ENCODE measurements at places on chromosomes 16 and 17.

DNA sequence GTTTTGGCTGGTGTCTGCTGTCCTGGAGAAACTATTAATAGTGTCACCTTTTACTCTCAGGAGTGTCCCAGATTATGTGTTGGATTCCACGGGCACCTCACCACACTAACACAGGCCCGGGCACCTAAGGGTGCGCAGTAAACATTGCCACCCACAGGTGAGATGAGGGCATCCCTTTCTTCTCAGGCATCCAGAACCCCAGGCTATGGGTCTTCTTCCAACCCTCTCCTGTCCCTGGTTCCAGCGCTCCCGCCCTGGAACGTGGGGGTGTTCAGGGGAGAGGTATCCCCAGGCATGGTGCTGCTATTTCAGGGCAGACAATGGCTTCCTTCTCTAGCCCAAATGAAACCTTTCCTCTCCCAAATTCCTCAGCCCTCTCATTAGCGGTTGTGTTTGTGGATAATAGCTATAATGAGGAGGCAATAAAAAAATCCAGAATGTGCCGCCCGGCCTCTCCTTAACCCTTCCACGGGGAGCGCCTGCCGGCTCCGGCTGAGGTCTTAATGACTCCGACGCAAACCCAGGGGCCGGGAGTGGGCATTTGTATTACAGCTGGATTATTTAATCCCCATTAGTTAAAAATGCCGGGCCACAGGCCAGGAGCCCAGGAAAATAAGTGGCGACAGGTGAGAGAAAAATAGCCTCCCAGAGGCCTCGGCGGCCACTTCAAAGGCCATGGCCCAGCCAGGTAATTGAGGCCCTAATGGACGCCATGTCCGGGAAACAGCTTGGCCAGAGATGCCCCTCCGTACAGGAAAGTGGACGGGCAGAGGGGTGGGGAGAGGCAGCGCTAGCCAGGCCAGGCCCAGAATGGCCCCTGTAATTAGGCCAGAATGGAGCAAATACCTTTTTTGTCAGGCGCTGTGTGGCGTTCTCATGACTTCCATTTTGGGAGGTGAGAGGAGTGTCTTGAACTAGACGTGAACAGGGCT lies 102.8 kb downstream of the IRX5 start:
- no peak for DNase-seq

GRCh38 chr16:57413301-57413730 lies 8.7 kb downstream of the CCL17 start:
- DNase-seq: no peak

- no peak for DNase-seq
Measured at GRCh38 chr16:85383836-85384832, 229.0 kb upstream of the GSE1 start.

DNA sequence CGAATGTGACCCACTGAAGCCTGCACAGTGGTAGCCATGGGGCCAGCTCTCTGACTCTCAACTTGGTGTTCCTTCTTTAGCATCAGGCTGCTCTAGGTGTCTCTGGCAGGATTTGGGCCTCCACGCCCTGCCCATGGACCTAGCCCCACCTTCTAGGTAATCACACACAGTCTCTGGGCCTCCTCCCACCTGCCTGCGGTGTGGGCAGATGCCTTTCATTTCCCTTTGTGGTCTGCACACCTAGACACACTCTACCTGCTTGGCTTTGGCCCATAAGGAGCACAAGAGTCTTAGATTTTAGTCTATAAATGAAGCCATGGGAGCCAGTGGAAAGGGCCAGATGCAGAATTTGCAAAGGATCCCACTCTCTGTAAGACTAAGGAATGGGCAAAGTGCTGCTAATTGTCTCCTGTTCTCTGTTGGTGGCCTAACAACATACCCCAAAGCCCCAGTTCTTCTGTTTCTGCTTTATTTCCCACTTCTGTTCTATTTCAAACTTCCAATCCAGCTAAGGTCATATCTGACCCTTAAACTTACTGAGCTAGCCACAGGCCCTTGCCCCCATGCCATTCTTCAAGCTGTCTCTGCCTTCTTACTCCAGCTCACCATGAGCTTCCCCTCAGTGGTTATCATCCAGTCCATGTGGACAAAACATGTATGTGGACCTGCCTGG lies 7.2 kb upstream of the MFSD6L start:
- DNase-seq: no peak

GRCh38 chr16:31081428-31082351 lies 7.1 kb downstream of the PRSS53 start:
- DNase-seq: no peak

DNA sequence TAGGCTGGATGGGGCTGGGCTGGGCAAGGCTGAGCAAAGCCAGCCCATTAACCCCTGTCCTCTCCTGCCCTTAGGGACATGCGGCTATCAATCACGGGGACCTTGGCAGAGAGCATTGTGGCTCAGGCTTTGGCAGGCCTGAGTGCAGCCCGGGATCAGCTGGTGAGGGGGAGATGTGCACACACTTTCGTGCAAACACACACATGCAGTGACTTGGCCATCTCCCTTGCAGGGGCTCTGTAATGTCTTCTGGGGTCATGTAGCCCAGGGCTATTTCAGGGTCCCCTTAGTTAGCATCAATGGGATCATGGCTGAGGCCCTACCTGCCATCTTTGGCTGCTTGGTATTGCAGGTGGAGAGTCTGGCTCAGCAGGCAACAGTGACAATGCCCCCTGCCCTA lies 6.9 kb downstream of the CARMIL2 start:
- no peak for DNase-seq

DNA sequence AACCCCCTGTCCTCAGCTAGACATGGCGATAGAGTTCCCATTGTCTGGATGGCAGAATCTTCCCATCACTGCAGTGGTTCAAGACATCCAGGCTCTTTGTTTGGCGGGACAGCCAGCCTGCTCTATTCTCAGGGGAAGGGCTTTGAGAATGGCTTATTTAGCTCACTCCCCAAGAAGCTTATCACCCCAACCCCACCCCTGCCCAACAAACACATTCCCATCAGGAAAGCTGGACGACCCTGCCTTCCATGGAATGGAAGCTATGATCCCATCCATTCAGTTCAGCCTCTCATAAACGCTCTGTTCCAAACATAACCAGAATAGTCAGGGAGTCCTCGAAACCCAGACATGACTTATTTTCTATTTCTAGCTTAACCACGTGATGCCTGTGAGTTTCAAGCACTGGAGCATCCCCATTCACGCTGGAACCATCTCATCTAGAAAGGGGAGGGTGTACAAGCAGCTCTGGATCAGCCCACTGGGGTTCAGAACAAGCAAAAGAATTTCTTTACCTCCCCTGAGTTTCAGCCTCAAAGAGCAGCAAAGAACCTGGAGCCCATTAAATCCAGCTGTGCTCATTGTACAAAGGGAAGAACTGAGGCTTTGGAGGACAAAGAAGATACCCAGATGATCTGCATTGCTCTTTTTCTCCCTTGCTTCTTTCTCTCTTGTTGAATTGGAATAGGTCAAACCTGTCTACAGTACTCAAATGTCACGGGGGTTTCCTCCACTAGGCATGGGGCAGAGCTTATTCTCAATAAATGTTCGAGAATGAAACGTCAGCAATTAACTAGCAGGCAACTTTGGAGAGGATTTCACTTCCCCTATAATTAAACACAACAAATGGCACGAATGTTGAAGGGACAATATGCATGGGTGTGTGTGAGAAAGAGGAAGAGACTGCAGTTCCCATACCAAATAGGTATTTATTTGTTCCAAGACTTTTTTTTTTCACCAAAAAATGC lies 93.1 kb downstream of the XYLT1 start:
- no peak for DNase-seq

DNA sequence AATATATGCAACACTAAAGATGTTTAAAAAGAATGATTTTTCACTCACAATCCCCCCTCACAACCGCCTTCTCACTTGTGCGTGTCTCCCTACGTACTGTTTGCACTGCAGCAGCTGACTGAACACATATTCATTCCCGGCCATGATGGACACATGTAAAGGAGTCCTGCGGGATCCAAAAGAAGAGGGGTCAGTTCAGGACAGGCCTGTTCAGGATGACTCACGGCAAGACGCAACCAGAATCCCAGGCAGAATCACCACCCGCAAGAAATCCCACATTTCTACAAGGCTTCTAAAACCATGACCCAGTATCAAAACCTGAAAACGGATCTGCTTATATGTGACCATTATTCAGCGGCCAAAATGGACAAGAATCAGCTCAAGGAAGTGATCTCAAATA lies 52.3 kb downstream of the CYB5D2 start:
- no peak for DNase-seq

DNA sequence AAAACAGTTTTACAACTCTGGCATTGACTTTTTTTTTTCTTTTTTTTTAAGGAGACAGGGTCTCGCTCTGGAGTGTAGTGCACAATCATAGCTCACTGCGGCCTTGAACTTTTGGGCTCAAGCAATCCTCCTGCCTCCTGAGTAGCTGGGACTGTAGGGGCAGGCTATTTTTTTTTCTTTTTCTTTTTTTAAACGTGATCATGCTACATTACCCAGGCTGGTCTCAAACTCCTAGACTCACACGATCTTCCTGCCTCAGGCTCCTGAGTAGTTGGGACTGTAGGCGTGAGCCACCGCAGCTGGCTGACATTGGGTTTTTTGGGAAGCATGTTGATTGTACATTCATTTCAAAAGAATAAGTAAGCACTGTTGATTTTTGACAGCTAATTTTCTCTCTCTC lies 32.1 kb downstream of the TNRC6A start:
- no peak for DNase-seq

- no peak for DNase-seq
Measured at GRCh38 chr17:27180322-27180721, 113.6 kb upstream of the WSB1 start.

GRCh38 chr16:49924078-49924477 lies 68.2 kb upstream of the ZNF423 start:
- DNase-seq: no peak

DNA sequence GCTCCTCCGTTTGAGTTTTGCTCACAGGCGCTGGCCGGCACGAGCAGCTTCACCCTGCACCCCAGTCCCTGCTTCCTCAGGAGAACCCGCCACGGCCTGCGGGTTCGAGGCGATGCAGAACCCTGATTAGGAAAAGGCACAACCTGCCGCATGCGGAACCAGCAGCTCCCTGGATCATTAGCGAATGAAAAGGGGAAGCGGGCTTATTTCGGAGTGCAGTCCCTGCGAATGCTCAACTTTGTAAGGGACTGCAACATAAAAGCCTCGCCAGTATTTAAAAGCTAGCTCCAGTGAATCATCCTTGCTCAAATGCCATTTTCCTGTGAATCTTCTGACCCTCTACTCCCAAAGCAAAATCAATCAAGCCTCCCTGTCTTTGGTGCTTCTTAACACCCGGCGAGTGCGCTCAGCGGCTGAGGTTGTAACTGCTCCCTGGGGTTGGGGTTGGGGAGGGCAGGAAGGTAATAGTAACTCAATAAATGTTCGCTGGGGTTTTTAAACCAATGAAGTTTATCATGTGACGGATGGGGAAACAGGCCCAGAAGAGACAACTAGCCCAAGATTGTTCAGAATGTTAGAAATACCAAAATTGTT lies 678 bp upstream of the AKAP10 start:
- DNase-seq: no peak

DNA sequence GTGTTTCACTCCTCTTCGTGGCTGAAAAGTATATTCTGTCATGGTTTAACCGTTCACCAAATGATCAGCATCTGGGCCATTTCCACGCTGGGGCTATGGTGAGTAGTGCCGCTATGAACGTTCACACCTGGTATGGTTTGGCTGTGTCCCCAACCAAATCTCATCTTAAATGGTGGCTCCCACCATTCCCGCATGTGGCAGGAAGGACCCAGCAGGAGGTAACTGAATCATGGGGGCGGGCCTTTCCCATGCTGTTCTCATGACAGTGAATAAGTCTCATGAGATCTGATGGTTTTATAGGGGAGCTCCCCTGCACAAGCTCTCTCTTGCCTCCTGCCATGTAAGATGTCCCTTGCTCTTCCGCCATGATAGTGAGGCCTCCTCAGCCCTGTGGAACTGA lies 45.7 kb upstream of the ZNF469 start:
- no peak for DNase-seq

DNA sequence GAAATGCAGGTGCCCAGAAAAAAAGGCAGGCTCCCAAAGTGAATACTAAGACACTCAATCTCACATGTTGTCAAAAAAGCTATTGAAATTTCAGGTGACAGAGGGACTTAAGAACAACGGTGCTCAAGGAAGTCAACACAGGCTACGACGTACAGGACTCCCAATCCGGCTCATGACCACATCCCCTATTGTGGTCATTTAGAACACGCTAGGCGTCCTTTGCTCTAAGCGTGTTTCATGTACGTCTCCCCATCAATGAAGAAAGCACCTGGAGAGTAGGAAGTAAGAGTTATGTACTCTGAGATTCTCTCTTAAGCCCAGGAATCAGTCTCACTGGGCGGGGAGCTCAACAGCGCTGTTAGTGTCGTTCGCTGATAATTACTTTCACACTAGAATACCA lies 94.1 kb downstream of the MRM3 start:
- DNase-seq: no peak

DNA sequence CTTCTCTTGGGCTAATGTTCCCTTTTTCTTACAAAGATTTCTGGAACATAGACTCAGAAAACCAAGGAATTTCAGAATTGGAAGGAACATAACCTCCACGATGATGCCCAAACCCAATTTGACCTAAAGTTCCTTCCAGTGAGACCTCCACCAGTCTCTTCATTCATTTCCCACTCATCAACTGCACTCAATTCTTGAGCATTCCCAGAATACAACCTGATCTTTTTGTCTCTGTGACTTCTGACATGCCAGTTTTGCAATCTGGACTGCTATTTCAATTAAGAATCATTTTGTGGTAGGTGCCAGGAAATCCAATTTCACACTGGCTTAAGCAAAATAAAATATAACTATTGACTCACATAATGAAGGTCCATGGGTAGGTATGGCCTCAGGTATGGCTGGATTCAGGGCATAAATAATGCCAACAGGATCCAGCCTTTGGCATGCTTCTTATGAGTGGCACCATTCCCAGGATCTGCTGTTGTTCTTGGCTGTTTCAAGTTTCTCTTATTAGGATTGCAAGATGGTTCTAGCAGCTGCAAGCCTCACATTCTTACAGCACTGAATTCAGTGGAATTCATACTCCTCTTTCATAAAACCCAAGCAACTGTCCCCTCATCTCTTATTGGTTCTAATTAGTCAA lies 184.3 kb downstream of the HS3ST4 start:
- DNase-seq: no peak

- DNase-seq: no peak
Measured at GRCh38 chr17:19470530-19471261, 59.7 kb downstream of the RNF112 start.

- peak; percentile 78 for DNase-seq
Measured at GRCh38 chr16:5006348-5007193, 27.2 kb downstream of the NAGPA start.

- DNase-seq: no peak
Measured at GRCh38 chr16:80114699-80115098, 426.1 kb upstream of the DYNLRB2 start.

- peak; percentile 57 for DNase-seq
Measured at GRCh38 chr16:22664132-22664531, 149.8 kb upstream of the HS3ST2 start.
